ENCODE measurements at places on chromosomes 16 and 17. TPM values are rescaled to one million over a fixed set of nuclear protein-coding genes. Genes with fewer than 3 reads are reported as not detected.

Gene OTOA
- total RNA-seq, result not detected

Gene PRAC1
- not detected for total RNA-seq

Gene G6PC1
- total RNA-seq, result not detected

Gene KRT24
- not detected for total RNA-seq

Gene PKMYT1
- 84.3 TPM for total RNA-seq

Gene ACSM2A
- not detected for total RNA-seq

Gene CLEC19A
- 0.32 TPM for total RNA-seq

Gene KRT9
- not detected for total RNA-seq

Gene KRT31
- total RNA-seq, result not detected

Gene ARHGDIG
- total RNA-seq, result 2.7 TPM

Gene CDH13
- total RNA-seq, result not detected

Gene REXO5
- total RNA-seq, result 4.9 TPM

Gene KRT20
- total RNA-seq, result 0.45 TPM

Gene XAF1
- 0.10 TPM for total RNA-seq

Gene KRT12
- total RNA-seq, result not detected

Gene TRIM47
- 190 TPM for total RNA-seq

Gene CDIPT
- total RNA-seq, result 59.3 TPM

Gene CES5A
- not detected for total RNA-seq

Gene PRAC2
- not detected for total RNA-seq

Gene SLC35G6
- not detected for total RNA-seq

Gene ABCA10
- 0.07 TPM for total RNA-seq

Gene SCNN1B
- 0.50 TPM for total RNA-seq

Gene ACSF2
- 9.1 TPM for total RNA-seq

Gene SGCA
- 2.7 TPM for total RNA-seq

Gene TBC1D3
- 0.07 TPM for total RNA-seq

Gene TTLL6
- 0.60 TPM for total RNA-seq

Gene NKD1
- total RNA-seq, result 0.15 TPM

Gene GP1BA
- total RNA-seq, result not detected

Gene ZNF267
- 6.7 TPM for total RNA-seq

Gene SALL1
- total RNA-seq, result 0.35 TPM

All from A549 treated with Mapracorat at 1 μM for 4 hours (cell line).